Stimulated activated CD4-positive, alpha-beta T cell treated with anti-CD3 and anti-CD28 coated beads, Interleukin-2, amount 100 ng/mL, for 48 hours (primary cell): ENCODE measurements at places on chromosomes 12 and 14.
A peak's percentile ranks its signal among the peaks of the same experiment; 100 is the strongest.

GRCh38 chr14:101975231-101975630 is 10.9 kb downstream of the DYNC1H1 start:
- DNase-seq, result no peak

GRCh38 chr14:54188064-54188666 is 208.6 kb upstream of the CDKN3 start:
- no peak for DNase-seq

DNA sequence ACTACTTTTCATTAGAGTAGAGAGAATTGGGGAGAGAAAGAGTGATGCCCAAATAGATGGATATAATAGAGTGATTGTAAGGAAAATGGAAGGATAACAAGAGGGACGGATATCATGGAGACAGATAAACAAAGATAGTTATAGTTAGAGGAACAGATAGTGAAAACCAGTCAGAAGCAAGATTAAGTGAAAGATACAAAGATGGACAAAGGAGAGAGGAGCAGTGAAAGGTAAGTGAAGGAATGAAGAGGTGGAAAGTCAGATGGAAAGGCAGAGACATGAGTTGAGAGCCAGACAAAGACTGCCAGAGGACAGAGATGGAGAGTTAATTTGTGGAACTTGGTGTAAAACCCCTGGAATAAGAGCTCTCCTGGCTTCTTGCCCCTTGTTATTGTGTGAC is 59.2 kb upstream of the CISTR start:
- DNase-seq, result no peak

DNA sequence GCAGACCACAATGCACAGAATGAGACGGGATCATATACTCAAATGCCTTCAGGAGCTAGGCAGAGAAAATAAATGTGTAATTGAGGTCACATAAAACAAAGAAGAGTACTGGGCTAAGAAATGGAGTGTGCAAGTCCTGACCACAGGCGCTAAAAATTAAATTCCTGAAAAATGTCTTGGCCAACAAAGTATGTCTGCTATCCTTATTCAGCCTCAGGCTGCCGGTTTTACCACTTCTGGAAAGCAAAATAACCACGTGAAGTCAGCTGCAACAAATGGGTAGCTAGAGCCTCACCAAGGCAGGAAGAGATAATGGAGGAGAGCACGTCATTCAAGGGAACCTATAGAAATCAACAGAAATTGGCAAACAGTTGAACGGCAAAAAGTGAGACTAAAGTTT is 3.1 kb downstream of the PYGL start:
- DNase-seq, result no peak

GRCh38 chr14:73973497-73973896 is 23.4 kb downstream of the COQ6 start:
- DNase-seq, result no peak

- no peak for DNase-seq
These were observed 379.8 kb downstream of the FUT8 start for GRCh38 chr14:65792208-65792905.

- DNase-seq, result no peak
These were observed 1.2 kb downstream of the AMHR2 start for GRCh38 chr12:53424626-53425514.

DNA sequence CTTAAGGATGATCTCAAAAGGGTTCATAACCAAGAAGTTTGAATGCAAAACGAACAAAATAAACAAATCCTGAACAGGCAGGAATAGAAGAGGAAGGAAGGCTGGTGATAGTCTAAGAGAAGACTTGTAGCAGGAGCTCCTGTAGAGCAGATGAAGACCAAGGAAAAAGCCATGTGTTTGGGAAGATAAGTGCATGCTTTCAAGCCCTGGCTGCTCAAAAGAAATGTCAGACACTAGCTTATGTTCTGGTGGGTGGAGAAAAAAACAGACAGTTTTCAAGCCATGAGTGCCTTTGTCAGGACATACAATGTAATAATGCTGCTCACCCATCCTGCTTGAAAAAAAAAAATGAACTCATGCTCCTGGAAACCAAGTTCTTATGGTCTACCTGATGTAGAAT is 27.4 kb downstream of the TAOK3 start:
- no peak for DNase-seq

DNA sequence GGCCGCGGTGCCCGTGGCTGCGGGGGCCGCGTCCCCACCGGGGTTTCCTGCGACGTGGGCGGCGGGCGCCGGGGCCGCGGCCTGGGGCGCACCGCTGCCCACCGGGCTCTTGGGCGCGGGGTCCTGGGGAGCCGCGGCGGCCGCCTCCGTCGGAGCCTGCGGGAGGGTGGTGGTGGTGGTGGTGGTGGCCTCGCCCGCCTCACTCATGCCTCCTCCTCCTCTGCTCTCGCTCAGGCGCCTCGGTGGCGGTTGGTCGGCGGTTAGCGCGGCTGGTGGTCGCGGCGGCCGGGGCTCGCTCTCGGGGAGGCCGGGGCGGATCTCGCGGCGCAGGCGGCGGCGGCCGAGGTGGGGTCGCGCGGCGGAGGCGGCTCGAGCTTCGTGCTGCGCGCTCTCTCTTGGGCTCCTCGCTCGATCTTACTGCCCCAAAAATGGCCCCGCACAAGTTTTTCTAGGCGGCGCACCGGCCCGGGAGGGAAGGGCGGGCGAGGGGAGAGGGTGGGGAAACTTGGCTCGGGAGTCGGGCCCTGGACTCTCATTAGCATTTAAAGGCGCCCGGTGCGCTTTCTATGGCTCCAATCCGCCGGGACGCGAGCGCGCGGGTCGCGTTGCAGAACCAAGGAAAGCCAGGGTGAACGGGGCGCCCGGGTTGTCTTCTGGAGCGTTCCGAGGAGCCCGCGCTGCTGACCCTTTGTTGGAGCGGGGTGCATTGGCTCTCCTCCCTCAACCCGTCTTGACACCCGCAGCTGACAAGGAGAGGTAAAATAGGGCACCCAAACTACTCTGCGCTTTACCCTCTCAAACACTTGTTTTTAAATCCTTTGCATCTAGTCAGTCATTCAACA is at the start of gene YBX3:
YBX3 (minus strand) TSS at position 419 of the 842 bp plus-strand sequence; CDS start at position 207, 212 bp downstream.
- DNase-seq, result peak; percentile 18

- DNase-seq, result no peak
These were observed 6.5 kb upstream of the CDK2AP1 start for GRCh38 chr12:123278101-123278627.

DNA sequence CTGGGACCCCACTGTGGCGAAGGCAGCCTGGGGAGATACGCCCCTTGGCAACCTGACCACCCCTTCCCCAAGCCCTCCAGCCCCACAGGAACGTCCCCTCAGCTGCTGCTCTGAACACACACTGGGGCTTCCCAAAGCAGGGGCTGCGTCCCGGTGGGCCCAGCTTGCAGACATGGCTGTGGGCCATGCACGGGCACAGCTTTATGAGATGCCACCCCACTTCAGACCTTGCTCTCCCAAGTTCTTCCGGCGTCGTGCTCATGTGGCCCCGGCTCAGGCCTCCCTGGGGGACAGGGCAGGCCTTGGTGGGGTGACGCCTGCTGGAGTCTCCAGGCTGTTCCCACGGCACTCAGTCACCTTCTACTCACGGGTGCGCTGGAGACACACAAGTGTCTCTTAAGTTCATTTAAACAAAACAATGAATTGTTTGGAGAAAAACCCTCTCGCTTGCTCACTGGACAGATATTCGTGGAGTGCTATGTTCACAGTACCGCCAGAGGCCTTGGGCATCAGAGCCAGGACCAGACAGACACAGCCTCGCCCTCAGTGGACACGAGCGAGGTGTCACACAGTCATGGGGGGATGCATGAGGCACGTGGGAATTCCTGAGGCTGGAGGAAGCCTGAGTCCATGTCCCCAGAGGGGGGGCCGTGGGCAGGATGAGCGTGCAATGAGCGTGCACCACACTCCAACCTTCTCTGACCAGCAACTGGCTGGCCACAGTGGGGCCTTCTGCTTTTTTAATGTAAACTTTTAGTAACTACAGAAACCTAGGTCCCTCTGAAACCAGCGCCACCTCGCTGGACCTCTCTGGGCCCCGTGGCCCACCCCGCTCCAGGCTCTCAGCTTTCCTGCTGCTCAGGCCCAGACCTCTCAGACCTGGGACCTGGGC is 4.3 kb downstream of the GALNT9 start:
- DNase-seq, result no peak

DNA sequence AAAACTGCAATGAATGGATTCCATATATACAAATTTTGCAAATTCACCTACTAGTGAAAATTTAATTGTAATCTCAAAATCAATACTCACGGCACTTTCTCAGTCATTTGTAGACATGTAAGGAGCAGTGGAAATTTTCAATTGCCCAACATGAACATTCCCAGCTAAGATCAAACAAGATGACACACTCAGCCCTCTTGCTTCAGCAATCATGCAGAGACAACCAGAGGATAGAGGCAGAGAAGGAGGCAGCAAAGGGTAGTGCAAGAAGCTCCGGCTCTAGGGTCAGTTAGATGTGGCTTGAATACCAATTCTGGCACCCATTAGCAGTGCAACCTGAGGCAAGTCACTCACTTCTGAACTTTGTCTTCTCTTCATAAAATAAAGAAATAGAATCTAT is 91.5 kb upstream of the SLC35F4 start:
- DNase-seq, result no peak

GRCh38 chr14:65302571-65303189 is 109.8 kb upstream of the FUT8 start:
- no peak for DNase-seq

- DNase-seq, result no peak
These were observed 3.2 kb downstream of the KCNH3 start for GRCh38 chr12:49541911-49542505.

DNA sequence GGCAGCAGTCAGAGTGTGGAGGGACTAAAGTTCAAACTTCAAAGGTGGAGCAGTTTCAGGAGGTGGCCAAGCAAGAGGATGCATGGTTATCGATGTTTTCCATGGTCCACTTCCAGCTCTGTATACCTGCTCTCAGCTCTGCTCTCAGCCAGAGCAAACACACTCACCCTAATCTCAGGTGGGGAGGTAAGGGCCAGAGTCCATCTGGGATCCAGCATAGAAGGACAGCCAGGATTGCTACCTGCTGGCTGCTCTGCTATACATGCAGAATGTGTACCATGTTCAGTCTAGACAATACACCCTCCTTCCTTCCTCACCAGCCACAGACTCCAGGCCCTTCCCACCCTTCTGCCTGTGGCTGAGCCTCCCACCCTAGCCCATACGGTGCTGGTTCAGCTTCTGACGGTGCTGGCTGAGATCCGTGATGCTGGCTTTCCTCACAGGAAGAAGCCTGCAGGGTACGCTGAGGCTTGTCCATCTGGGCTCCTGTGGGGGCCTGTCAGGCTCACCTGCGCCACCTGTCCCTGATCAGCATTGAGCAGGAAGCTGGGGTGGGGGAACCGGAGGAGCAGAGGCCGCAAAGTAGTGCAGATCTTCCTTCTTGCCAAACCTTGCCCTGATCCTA is 2.4 kb downstream of the CBLN3 start:
- DNase-seq, result no peak

- DNase-seq, result no peak
These were observed 80.9 kb upstream of the OTX2 start for GRCh38 chr14:56891226-56891625.

DNA sequence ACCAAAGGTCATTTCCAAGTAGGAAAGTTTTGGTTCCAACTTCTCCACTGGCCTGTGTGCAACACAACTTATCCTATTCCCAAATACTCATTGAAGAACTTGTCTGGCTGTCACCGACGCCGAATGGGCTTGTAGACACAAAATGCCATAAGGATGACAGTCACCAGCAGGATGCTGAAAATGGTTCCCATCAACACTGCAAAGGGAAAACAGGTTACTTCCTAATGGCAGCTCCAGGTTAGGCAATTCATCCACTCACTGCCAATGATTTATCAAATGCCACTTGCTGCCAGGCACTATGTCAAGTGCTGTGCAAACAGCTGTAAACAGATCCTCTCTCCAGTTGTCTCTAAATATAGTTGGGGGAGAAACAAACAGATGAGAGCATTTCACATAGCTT is 6.1 kb downstream of the C12orf76 start:
- no peak for DNase-seq
